Aortic smooth muscle cell (primary cell): ENCODE measurements at places on chromosomes 16 and 17. TPM values are rescaled to one million over a fixed set of nuclear protein-coding genes. Genes with fewer than 3 reads are reported as not detected.

Gene C17orf100
- 0.37 and 0.40 TPM in 2 replicates for total RNA-seq

Gene CIITA
- total RNA-seq: under 0.01 and 0.31 TPM in 2 replicates

Gene NPIPB13
- total RNA-seq: 0.26 and 0.93 TPM in 2 replicates

Gene CCL4
- not detected in 2 replicates for total RNA-seq

Gene MFAP4
- total RNA-seq: 0.66 and 3.1 TPM in 2 replicates

Gene KCNJ16
- total RNA-seq: not detected in 2 replicates

Gene CEMP1
- total RNA-seq: 0.12 TPM in 1 of 2 replicates, not detected in the other

Gene AHSP
- total RNA-seq: not detected in 2 replicates

Gene ZNF768
- 11.9 and 12.0 TPM in 2 replicates for total RNA-seq

Gene GNGT2
- total RNA-seq: 0.25 and 0.66 TPM in 2 replicates
